Thyroid gland (tissue), 4 donors: ENCODE measurements at places on chromosomes 2 and 18. TPM values are rescaled to one million over a fixed set of nuclear protein-coding genes. Genes with fewer than 3 reads are reported as not detected.

DNA sequence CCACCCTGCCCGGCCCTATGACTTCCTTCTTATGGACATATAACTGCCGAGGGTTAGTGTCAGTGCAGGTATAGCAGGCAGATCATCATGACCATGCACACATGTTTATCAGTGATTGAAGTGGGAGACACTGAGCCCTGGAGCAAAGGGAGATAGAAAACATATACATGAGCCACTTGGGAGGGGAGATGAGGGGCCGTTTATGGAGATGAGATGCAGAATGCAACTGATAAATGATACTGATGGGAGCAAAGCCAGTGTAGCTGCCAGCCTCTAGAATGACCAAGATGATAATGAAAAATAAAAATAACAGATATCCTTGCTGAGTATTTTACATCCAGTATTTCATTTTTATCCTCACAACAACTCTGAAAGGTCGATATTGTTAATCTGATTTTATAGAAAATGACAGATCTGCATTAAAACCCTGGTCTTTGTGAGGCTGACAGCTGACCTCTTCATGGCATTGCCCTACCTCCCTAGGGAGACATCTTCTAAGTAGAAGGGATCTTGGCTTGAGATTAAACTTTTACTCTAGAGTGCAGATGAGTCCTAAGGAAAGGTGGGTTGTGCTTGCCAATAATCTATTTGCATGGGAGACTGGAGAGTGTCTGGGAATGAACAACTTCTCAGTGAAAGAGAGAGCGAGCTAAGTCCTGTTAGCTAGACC, 178.4 kb upstream of the LHCGR start:
- H3K4me1 ChIP-seq = no peaks in the 10 kb centered on the region
- H3K36me3 ChIP-seq = no peaks in the 10 kb centered on the region
- no peaks in the 10 kb centered on the region for H3K27me3 ChIP-seq
- DNase-seq = no peak
- H3K27ac ChIP-seq = no peak overlapping the region

GRCh38 chr18:79413901-79414300, 18.2 kb downstream of the NFATC1 start:
- H3K4me1 ChIP-seq = peaks cover 5% of the 10 kb centered on the region
- no peak overlapping the region for H3K27ac ChIP-seq
- H3K27me3 ChIP-seq = no peaks in the 10 kb centered on the region
- no peak overlapping the region for H3K4me3 ChIP-seq
- H3K36me3 ChIP-seq = no peaks in the 10 kb centered on the region

DNA sequence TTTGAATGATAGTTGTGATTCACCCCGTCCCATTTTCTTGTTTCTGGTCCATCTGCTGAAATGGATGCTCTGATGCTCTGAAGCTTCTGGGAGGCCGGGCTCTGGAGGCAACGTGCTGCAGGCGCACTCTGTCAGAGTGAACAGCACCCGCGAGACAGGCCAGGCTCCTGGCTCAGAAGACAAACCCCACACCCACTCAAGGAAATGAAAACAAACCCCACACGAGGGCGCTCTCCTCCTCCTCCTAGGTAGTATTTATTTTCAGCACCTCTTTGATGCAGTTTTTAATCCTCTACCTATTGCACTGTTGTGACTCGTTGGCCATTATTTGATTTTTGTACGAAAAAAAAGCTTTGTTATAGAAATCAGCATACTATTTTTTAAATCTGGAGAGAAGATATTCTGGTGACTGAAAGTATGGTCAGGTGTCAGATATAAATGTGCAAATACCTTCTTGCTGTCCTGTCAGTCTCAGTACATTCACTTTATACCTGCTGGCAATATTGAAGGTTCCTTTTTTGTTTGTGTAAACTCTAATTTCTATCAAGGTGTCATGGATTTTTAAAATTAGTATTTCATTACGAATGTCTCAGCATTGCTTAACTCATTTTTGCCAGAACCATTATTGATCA, 10.3 kb upstream of the CHST10 start:
- no peak overlapping the region for H3K27ac ChIP-seq
- DNase-seq = peak; percentile 71
- H3K36me3 ChIP-seq = no peaks in the 10 kb centered on the region
- H3K4me3 ChIP-seq = no peak overlapping the region
- no peaks in the 10 kb centered on the region for H3K4me1 ChIP-seq

DNA sequence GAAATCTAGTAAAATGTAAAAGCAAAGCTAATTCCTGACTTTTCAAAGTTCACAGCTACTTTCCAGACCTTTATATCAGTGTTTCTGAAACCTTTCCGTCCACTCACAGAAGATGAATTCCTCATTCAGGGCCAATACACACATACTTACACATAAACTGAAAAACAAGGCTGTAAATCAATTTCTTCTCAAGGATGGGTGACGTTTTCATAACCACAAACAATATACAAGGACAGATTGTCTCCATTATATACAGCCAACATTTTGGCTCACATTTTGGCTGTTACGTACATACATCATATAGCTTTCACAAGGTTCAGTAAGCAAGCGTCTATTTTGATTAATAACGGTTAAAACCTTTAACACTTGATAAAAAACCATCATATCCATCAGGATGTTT, 1.4 kb downstream of the RPRD1A start:
- H3K27me3 ChIP-seq = no peaks in the 10 kb centered on the region
- no peaks in the 10 kb centered on the region for H3K36me3 ChIP-seq
- H3K27ac ChIP-seq = no peak overlapping the region
- no peak for DNase-seq
- peaks cover 12% of the 10 kb centered on the region for H3K4me1 ChIP-seq

- DNase-seq = no peak
- no peaks in the 10 kb centered on the region for H3K4me1 ChIP-seq
- H3K36me3 ChIP-seq = no peaks in the 10 kb centered on the region
Observed at GRCh38 chr2:88481691-88482336, 29.3 kb upstream of the FOXI3 start.

DNA sequence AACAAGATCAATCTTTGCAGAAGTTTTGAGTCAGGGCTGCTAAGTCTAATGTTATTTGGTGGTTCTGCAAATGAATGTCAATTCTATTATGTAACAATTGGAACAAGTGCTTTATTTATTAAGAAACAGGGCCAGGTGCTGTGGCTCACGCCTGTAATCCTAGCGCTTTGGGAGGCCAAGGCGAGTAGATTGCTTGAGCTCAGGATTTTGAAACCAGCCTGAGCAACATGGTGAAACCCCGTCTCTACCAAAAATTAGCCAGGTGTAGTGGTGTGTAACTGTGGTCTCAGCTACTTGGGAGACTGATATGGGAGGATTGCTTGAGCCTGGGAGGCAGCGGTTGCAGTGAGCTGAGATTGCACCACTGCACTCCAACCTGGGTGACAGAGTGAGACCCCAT, 13.2 kb upstream of the RNF103 start:
- H3K36me3 ChIP-seq = no peaks in the 10 kb centered on the region
- no peaks in the 10 kb centered on the region for H3K4me1 ChIP-seq
- no peak overlapping the region for H3K4me3 ChIP-seq

- DNase-seq = no peak
- H3K4me1 ChIP-seq = no peaks in the 10 kb centered on the region
- no peaks in the 10 kb centered on the region for H3K27me3 ChIP-seq
- H3K36me3 ChIP-seq = no peaks in the 10 kb centered on the region
- H3K4me3 ChIP-seq = no peak overlapping the region
Observed at GRCh38 chr2:73333564-73333963, 40.2 kb upstream of the EGR4 start.

GRCh38 chr2:102110596-102111334, 31.8 kb upstream of the IL1R1 start:
- H3K36me3 ChIP-seq = no peaks in the 10 kb centered on the region
- peaks cover 83% of the 10 kb centered on the region for H3K4me1 ChIP-seq
- peak overlapping the region; percentile 49 for H3K27ac ChIP-seq
- peak; percentile 23 for DNase-seq
- no peaks in the 10 kb centered on the region for H3K27me3 ChIP-seq
- H3K4me3 ChIP-seq = no peak overlapping the region

GRCh38 chr2:64831134-64831976, 157.8 kb upstream of the SLC1A4 start:
- no peaks in the 10 kb centered on the region for H3K36me3 ChIP-seq
- DNase-seq = peak; percentile 72
- H3K4me1 ChIP-seq = peaks cover 13% of the 10 kb centered on the region
- H3K27me3 ChIP-seq = no peaks in the 10 kb centered on the region
- H3K27ac ChIP-seq = no peak overlapping the region

GRCh38 chr18:4851301-4851976, 345.6 kb downstream of the AKAIN1 start:
- H3K4me3 ChIP-seq = no peak overlapping the region
- no peaks in the 10 kb centered on the region for H3K4me1 ChIP-seq
- no peak for DNase-seq
- H3K36me3 ChIP-seq = no peaks in the 10 kb centered on the region
- H3K27ac ChIP-seq = no peak overlapping the region

DNA sequence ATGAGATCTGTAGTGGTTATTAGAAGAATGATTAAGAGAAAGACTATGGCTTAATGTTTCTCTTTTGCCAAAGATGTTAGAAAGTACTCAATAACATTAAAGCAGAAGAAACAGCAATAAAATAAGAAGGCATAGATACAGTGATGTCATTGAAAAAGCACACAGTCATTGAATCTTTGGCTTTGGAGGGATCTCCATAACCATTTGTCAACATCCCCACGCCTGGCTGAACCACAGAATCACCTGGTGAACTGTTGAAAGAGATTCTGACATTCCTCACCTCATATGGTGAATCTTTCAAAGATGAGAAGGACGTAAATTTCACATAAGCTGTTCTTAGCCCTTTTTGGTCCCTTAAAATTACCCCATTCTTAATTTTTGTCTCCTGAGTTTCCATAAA, 324.6 kb upstream of the NRP2 start:
- DNase-seq = no peak
- no peak overlapping the region for H3K27ac ChIP-seq
- H3K4me1 ChIP-seq = no peaks in the 10 kb centered on the region
- no peaks in the 10 kb centered on the region for H3K36me3 ChIP-seq
- no peak overlapping the region for H3K4me3 ChIP-seq

DNA sequence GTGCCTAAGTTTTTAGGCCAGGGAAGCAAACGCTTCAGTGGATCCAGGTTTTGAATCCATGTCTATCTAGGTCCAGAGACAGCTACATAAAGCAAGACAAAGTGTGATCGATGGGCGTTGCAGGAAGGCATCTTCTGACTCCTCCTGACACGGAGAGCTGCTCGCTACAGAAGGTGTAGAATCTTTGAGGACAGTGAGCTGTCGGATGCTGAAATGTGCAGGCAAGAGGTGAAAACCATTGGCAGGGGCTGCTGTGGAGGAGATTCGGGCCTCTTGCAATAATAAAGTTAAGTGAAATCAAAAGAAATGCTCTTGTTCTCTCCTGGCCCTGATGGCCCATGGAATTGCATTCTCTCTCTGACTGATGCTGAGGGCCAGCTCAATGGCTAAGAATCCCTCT, 336.2 kb downstream of the CYRIA start:
- H3K4me3 ChIP-seq = no peak overlapping the region
- no peaks in the 10 kb centered on the region for H3K4me1 ChIP-seq
- H3K27ac ChIP-seq = no peak overlapping the region
- H3K36me3 ChIP-seq = no peaks in the 10 kb centered on the region
- DNase-seq = no peak

- H3K27me3 ChIP-seq = no peaks in the 10 kb centered on the region
- no peaks in the 10 kb centered on the region for H3K36me3 ChIP-seq
- no peak overlapping the region for H3K4me3 ChIP-seq
- H3K27ac ChIP-seq = peak overlapping the region; percentile 89
- peak; percentile 56 for DNase-seq
Observed at GRCh38 chr2:222427646-222428301, 3.4 kb downstream of the SGPP2 start.

GRCh38 chr2:172878260-172878659, 142.6 kb downstream of the RAPGEF4 start:
- H3K4me3 ChIP-seq = no peak overlapping the region
- H3K27ac ChIP-seq = no peak overlapping the region
- no peaks in the 10 kb centered on the region for H3K27me3 ChIP-seq
- H3K36me3 ChIP-seq = no peaks in the 10 kb centered on the region

GRCh38 chr2:88838165-88838635, 146.7 kb downstream of the RPIA start:
- no peak overlapping the region for H3K4me3 ChIP-seq
- H3K4me1 ChIP-seq = peaks cover 31% of the 10 kb centered on the region
- no peak for DNase-seq
- H3K27ac ChIP-seq = no peak overlapping the region
- H3K36me3 ChIP-seq = no peaks in the 10 kb centered on the region

- H3K36me3 ChIP-seq = no peaks in the 10 kb centered on the region
- H3K4me3 ChIP-seq = peak overlapping the region; percentile 43
- peaks cover 8% of the 10 kb centered on the region for H3K4me1 ChIP-seq
Observed at GRCh38 chr2:96527286-96528005, 9.1 kb upstream of the ARID5A start.

GRCh38 chr2:158997037-158997790, 28.8 kb downstream of the TANC1 start:
- no peak overlapping the region for H3K4me3 ChIP-seq
- no peak for DNase-seq
- H3K27ac ChIP-seq = no peak overlapping the region

DNA sequence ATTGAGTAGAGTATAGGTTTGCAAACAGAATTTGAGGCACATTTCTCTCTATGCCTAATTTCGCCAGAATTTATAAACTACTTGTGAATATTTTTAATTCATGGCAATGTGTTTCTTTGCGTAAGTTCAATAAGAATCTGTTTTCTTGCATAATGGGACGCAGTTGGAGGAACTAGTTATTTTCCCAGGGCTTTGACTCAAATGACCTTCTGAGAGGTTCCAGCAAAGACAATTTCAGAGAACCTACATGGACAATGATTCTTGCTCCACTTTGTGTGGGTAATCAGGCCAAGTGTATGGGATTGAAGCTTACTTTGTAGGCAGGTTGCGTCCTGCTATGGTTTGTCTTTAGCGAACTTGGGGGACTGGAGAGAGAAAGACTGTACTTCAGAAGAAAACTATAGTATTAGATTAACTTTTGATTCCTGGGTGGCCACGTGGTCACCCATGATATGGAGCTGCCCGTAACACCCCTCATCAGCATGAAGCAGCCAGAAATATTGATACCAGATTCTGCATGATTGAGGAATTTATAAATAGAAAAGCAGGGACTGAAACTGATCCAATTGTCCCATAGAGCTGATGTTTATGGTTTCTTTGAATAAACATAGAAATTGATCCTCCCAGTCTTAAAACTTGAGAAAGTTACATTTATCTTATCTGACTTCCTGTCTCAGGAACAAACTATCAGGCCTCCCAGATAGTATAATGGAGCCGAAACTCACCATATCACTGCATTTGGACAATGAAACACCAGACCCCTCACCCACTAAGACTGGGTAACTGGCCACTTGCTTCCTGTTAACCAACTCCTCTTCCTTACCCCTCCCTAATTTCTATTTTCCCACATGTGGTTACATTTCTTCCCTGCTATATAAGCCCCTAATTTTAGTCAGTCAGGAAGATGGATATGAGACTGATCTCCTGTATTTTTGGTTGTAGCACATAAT, 815.3 kb upstream of the HS6ST1 start:
- no peaks in the 10 kb centered on the region for H3K27me3 ChIP-seq
- H3K27ac ChIP-seq = no peak overlapping the region
- H3K4me3 ChIP-seq = no peak overlapping the region
- no peak for DNase-seq
- H3K36me3 ChIP-seq = no peaks in the 10 kb centered on the region
- H3K4me1 ChIP-seq = peaks cover 9% of the 10 kb centered on the region

DSC2 gene
- 7.0 TPM for total RNA-seq

PSME4 gene
- 75.9 TPM for total RNA-seq

PLCL1 gene
- total RNA-seq = 9.1 TPM

TLX2 gene
- not detected for total RNA-seq

ZAP70 gene
- 4.4 TPM for total RNA-seq

SLC16A14 gene
- 1.8 TPM for total RNA-seq

SRD5A2 gene
- not detected for total RNA-seq
